ENCODE measurements at places on chromosomes 7 and 10.
A peak's percentile ranks its signal among the peaks of the same experiment; 100 is the strongest.

DNA sequence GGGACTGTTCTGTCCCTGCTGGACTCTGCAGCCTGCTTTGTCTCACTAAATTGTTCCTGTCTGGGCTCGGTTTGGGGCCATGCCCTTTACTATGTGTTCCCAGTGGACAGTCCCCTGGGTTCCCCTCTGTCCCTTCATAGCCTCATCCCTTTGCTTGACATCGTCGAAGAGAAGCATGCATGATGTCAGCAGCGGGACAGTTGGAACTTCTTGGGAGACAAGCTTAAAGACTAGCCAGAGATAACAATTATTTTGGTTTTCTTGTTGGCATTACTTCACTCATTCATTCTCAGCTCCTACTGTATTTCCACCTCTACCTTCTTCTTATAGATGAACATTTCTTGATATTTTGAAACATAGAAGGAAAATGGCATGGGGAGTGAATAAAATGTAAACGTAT is 2.7 kb downstream of the EPHB6 start:
- DNase-seq, result no peak

GRCh38 chr7:4202954-4203353 is 479.1 kb upstream of the FOXK1 start:
- DNase-seq, result no peak

- peak; percentile 60 for DNase-seq
Observed at GRCh38 chr7:81769891-81770727, at the start of gene HGF. Gene HGF (minus strand): TSS chr7:81770047. CDS start chr7:81769971, 76 bp downstream.

DNA sequence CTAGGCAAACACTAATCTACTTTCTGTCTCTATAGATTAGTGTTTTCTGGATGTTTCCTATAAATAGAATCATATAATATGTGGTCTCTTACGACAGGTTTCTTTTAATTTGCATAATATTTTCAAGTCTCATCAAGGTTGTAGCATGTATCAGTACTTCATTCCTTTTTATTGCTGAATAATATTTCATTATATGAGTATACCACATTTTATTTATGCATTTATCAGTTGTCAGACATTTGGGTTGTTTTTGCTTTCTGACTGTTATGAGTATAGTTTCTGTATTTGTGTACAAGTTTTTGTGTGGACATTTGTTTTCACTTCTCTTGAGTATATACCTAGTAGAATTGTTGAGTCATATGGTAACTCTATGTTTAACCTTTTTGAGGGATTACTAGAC is 48.2 kb downstream of the SHOC2 start:
- DNase-seq, result no peak

DNA sequence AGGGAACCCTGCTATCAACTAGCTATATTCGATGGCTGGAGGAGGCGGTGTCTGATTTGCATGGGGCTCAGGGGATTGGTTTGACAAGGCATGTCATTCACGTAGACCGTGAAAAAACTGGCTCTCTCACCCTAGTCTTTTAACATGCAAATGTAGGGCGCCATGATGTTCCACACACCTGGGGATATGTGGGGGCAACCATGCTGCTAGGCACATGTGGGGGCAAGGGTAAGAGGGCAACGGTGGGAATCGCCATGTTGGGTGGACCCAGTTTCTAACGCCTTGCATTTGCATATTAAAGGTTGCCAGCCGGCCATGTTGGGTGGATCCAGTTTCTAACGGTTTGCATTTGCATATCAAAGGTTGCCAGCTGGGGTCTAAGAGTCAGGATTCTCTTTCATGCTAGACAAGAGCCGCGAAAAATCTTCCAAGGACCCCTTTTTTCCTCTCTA is 419.2 kb upstream of the NFE2L3 start:
- no peak for DNase-seq

- DNase-seq, result no peak
Observed at GRCh38 chr10:69497611-69498390, 46.5 kb downstream of the TSPAN15 start.

DNA sequence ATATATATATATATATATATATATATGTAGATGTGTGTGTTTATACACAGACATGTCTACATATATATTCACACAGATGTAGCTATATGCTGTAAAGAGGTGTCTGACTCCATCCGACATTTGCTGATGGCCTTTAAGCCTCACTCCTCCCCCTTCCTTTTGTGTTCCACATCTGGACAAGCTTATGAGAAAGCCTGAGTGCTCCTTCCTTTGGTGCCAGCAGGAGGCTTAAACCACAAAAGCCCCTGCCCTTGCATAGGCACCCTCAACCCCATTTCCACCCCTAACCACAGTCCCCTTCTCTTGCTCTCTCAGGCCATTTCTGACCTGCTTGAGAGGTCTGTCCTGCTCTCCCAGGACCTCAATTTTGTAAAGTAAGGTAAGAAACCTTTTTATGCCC is 98.7 kb downstream of the SVOPL start:
- no peak for DNase-seq

DNA sequence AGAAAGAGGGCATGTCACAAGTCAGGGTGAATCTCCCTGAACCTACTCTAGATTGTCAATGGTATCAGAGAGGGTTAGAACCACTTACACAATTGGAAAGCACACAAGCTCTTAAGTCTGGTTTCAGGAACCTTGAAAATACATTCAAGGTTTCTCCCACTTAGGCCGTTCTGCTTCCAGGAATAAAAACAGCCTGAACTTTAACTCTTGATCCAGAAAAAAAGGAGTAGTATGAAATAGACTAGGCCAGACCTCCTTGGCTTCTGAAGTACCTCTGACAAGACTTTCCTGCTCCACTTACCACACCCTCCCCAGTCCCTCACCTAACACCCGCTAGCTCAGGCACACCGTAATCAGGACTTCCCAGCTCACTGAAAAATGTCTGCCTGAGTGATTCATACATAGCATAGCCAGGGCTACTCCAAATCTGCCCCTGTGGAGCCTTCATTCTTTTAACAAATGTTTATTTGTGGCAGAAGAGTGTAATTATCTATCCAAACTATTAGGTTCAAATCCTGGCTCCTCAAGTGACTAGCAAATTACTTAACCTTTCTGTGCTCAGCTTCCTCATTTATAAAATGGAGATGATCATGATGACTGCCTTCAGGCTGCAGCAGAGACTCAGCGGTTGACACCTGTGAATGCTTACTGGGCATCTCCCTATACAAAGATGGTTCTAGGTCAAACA is 30.3 kb upstream of the IL6 start:
- no peak for DNase-seq

DNA sequence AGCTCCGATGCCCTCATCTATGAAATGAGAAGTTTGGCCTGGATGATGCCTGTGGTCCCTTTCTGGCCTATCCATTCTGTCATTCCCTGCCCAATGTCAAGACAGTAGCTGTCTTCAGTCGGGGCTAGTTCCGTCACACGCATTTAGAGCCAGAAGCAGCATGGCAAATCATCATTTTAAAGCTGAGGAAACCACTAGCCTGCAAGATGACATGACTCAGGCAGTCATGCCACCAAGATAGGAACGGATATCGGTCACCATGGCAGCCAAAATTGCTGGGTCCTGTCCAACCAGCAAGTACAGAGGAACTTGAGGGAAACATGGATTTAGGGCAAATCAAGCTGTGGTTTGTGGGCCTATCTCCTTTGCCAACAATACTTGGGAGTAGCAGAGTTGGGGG is 64.5 kb upstream of the MRLN start:
- no peak for DNase-seq

GRCh38 chr7:32930378-32930777 is 26.9 kb upstream of the FKBP9 start:
- no peak for DNase-seq

GRCh38 chr10:71641449-71641848 is 78.1 kb downstream of the C10orf105 start:
- DNase-seq, result no peak

GRCh38 chr7:111855842-111856227 is 293.5 kb upstream of the IMMP2L start:
- peak; percentile 49 for DNase-seq

All from hepatocyte (in vitro differentiated cells).